Skin of body (tissue), 3 donors: ENCODE measurements at places on chromosomes 11 and 22. TPM values are rescaled to one million over a fixed set of nuclear protein-coding genes. Genes with fewer than 3 reads are reported as not detected.
A peak's percentile ranks its signal among the peaks of the same experiment; 100 is the strongest.

The RFPL1 gene
- not detected for total RNA-seq

The NXPE2 gene
- total RNA-seq, result 0.20 TPM

The FOLR3 gene
- 0.59 TPM for total RNA-seq

The ROBO3 gene
- 8.8 TPM for total RNA-seq

The INS gene
- not detected for total RNA-seq

The TUBA8 gene
- 2.5 TPM for total RNA-seq

- no peak for DNase-seq
Observed at GRCh38 chr11:86222081-86222480, 22.5 kb upstream of the EED start.

DNA sequence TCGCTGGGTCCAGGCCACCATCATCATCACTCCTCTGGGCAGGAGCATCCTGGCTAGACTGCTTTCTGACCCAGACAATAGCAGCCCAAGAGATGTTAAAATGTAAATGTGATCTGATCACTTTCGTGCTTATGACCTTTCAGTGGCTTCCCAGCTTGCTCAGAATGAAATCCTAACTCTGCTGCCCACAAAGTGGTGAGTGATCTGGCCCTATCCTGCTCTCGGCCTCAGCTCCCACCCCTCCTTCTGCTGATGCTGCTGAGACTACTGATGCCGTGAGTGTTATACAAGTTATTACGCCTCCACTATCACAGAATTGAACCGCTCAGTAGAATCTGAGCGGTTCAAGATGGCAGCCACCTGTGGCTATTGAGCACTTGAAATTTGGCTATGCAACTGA lies 26.2 kb downstream of the ELF5 start:
- DNase-seq, result no peak

DNA sequence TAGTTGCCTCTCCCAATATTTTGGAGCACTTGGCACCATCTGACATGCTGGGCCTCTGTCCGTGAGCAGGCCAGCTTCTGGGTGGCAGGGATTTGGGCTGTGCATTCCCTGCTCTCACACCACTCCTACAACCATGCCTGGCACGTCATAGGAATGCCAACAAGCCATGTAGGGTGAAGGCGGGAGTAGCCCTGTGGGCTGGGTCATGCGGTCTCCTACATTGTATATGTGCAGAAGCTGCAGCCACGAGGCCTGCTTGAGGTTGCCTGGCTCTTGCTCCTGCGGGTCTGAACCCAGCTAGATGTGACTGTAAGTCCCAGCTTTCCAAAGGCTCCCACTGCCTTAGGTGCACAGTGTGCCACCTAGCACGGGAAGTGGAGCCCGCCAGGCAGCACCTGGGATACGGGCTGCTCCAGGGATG lies 14.5 kb downstream of the MYEOV start:
- DNase-seq, result no peak

DNA sequence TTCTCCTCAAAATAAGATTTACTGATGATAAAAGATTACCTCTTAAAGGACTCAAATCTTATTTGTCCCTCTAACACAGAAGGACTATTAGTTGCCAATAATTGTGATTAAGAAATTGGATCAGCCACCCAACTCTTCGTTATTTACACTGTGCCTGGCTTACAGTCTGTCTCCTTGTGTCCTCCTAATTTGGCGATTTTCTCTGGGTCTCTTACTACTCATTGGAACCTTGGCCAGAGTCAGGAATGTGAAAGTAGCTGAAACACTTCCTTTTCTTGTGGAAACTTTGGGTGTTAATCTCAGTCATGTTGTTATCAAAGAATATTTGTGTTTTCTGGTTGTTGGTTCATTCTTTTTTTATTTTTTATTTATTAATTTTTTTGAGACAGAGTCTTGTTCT lies 83.2 kb downstream of the TEAD1 start:
- no peak for DNase-seq

GRCh38 chr11:126547161-126547560 lies 191.7 kb downstream of the ST3GAL4 start:
- DNase-seq, result no peak

- DNase-seq, result no peak
Observed at GRCh38 chr11:2929531-2929949, 320 bp upstream of the PHLDA2 start.

GRCh38 chr11:24240496-24241175 lies 256.2 kb upstream of the LUZP2 start:
- DNase-seq, result no peak

DNA sequence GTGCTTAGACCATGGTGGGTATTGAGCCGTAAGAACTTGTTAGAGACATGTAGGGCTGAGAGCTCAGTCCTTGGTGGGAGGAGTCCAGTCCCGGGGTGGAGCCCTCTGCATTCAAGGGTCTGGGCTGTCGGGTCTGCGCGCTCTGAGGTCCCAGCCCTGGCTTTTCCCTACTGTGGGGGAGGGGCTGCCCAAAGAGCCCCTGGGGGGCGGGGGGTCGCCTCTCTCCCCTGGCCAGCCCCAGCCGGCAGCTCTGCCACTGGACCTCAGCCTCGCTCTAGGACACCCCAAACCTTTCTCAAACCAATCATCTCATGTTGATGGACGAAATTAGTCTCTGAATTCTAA lies 1006.4 kb downstream of the BRD1 start:
- DNase-seq, result no peak

DNA sequence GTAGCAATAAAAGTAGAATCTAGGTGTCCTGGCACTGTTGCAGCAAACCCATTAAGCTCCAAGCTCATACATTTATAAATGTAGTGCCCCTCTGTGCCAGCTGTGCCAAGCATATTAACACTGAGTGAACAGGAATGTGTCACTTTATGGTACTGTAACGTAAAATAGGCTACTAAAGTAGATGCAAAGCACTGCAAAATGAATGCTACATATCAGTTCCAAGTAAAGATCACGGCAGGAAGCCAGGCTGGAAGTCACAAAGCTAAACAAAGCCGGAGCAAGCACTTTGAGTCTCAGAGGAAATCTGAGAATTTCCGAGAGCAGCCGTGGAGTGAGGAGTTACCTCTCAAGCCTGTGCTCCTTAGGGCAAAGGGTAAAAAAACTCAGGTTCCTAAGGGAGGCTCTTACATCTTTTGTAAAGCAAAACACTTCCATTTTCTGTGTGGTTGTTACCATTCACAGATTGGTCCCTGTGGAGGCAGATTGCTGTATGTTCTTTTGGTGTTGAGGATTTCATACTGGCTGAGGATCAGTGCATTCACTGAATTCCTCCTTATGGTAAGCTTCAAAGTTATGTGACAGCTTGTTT lies 85.7 kb downstream of the WNT11 start:
- DNase-seq, result peak; percentile 49

DNA sequence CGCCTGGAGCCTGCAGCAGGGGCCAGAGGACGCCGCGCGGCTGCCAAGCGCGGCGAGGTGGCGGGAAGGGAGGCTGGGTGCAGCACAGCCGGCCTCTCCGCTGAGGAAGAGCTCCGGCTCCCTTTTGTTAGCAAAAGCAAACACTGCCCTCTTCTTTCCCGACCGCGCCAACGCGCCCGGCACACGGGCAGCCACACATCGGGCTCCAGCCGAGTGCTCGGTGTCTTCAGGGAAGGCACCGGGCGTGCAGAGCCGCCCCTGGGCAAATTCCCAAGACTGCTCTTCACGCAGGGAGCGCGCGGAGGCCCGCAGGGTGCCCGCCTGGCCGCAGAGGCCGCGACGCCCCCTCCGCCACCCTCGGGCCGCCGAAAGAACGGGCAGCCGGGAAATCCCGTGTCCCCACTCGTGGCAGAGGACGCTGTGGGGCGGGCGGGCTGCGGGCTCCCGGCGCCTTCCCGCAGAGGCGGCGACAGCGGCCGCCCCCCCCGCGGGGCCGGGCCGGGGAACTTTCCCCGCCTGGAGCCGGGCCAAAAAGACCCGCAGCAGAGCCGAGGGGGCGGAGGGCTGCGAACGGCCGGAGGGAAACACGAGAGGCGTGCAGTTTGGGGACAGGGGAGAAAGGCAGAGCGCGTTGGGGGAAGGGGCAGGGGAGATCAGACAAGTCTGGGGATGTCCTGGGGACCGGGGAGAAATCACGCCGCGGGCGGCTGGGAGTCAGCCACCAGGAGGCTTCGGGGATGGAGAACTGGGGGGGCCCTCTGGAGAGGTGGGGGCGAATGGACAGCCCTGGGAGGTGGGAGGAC lies 931 bp downstream of the CADM1 start:
- peak; percentile 28 for DNase-seq

GRCh38 chr11:42786981-42787380 lies 524.8 kb upstream of the API5 start:
- peak; percentile 16 for DNase-seq

DNA sequence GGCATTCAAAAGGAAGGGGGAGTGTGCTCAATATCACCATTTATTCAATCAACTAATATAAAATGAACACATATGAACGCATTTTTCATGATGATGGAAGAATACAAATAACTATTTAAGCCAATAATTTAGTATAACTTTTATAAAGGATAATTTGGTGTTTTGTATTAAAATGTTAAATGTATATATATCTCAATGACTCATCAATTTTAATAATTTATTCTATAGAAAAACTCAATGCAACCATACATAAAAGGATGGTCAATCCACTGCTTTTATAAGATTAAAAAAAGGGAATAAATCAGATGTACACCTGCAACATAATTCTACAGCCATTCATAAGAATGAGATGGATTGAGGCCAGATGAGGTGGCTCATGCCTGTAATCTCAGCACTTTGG lies 50.6 kb downstream of the PICALM start:
- DNase-seq, result no peak
